ENCODE measurements at places on chromosomes 2 and 18.

DNA sequence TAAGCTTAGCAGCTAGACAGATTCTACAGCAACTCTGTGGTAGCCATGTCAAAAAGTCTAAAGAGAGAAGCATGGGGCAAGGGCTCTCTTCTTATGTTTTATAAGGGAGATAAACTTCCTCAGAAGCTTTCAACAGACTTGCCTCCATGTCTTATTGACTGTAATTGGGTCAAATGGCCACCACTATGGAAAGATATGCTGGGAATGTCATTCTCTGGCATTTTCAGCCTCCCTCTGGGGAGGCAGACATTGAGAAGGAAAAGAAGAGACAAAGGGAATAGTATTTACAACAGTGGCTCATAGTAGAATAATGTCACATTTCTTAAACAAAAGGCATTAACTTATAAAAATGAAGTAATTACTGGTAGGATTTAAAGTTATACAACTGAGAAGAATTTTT is 1964.5 kb upstream of the PIK3C3 start:
- no peak for DNase-seq

DNA sequence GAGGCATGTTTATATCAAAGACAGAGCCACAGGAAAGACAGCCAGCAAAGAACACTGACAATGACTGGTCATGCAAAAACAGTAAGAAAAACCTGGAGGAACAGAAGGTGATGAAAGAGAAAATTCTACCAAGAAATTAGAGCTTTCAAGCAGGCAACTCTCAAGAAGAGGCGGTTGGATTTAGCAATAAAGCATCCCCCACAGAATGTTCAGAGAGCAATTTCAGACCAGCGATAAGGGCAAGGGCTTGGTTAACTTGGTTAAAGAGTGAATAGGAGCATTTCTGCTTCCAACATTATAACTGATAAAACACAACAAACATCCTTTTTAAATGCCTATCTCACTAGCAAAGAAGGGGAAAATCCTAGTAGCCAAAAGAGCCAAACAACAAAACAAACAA is 68.0 kb upstream of the NCKAP5 start:
- no peak for DNase-seq

GRCh38 chr18:62952807-62953206 is 237.5 kb downstream of the PHLPP1 start:
- DNase-seq = no peak

GRCh38 chr2:241121008-241121407 is 18.9 kb upstream of the MTERF4 start:
- DNase-seq = no peak

DNA sequence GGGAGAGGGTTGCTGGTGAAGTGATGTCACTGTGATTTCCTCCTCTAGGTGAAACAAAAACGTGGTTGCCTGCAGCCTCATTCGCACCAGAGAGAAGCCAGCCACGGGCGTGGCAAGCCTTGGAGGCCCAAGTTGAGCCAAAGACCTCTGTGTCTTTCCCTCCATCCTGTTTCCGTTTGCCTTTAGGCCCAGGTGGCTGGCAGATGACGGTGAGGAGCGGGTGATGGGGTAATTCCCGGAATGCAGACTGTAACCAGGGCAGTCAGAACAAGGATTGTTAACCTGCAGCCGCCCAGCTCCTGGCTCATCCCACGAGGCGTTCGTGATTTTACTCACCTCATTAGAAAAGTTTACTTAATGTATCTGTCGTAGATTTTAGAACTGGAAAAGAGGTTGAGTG is 14.4 kb downstream of the CTIF start:
- DNase-seq = no peak

DNA sequence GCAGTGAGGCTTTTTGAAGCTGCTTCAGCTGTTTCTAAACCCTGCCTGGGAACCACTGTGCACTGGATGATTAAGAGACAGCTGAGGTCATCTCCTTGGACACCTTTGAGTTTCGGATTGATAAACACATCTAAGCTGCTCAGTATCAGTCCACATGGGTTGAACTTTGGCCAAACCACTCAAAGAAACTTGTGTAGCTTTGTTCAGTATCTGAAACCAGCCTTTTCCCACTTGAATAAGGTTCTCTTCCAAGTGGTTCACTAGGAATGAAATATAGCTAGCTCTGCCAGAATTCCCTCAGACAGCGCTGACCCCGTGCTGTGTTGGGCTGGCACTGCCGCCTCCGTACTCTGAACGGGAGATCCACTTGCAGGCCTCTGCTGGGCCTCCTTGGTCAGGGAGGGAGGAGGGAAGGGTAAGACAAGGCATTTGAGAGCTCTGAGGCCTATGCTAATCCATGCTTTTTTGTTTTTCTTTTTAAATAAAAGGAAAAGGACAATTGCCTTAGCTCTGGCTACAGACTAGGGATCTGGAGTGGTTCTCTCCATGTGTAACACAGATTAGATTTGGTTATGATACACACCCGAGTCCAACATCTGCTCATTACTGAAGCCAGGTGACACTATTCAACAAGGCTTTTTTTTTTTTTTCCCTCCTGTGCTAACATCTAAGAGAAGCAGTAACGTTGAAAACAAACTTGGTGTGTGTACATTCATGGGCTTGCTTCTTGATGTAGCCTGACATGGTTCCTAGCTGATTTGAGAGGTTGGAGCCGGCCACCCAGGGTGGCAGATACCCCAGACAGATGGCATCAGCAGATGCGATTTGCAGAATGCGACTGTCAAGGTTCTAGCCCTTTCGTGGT is 67.7 kb downstream of the NCK2 start:
- DNase-seq = no peak

- no peak for DNase-seq
Measured at GRCh38 chr2:197165020-197165419, 145.6 kb downstream of the ANKRD44 start.

DNA sequence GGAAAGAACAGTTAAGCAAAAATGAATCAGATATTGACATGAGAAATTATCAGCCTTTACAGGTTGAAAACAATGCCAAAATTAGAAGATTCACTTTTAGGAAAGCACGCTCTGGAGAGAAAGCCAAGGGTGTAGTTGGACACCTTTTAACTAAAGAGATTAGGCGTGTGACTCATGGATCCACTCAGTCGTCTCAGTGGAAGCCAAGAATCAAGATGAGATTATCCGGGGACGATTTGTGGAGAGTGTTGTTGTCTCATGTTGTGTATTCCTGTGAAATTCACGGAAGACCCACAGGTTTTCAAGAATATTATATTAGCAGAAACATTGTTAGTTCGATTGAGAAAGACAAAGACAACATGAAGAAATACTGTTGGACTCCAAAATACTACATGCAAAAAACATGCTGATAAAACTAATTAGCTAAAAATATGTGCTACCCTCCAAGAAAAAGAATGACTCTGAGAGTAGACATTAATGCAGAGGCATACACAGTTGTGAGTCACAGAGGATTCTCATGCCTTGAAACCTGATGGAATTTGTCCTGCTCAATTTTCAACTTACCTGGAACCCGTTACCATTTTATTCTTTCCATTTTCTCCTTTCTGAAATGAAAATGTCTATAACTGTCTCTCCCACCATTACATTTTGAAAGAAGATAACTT is 192.1 kb upstream of the RND3 start:
- no peak for DNase-seq

- DNase-seq = no peak
Measured at GRCh38 chr18:73384246-73384645, 516.5 kb upstream of the NETO1 start.

DNA sequence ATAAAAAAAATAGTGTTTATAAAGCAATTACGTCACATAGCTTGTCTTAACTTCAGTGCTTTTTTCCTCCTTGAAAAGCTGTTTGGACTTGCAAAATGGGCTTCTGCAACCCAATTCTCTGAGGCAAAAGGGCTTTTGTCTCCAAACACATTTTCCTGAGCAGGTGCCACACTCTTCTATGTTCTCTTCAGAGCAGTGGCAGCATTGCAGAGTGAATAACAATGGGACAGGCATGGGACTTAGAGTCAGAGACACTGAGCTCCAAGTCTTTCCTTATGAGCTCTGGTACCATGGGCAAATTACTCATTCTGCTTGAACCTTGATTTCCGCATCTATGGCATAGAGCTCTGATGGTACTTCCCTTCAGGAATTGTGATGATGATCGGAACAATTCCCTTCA is 149.0 kb downstream of the ARL6IP6 start:
- DNase-seq = no peak

GRCh38 chr2:9416962-9417316 is 6.4 kb downstream of the ITGB1BP1 start:
- no peak for DNase-seq

DNA sequence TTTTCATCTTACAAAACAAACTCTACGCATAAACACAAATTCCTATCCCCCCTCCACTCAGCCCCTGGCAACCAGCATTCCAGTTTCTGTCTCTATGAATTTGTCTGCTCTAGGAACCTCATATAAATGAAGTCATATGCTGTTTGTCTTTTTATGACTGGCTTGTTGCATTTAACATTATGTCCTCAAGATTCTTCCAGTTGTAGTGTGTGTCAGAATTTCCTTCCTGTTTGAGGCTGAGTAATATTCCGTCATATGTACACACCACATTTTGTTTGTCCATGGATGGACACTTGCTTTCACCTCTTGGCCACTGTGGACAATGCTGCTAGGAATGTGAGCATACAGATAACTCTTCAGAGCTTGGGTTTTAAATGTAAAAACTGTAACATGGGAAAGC is 272.1 kb downstream of the GBX2 start:
- no peak for DNase-seq

DNA sequence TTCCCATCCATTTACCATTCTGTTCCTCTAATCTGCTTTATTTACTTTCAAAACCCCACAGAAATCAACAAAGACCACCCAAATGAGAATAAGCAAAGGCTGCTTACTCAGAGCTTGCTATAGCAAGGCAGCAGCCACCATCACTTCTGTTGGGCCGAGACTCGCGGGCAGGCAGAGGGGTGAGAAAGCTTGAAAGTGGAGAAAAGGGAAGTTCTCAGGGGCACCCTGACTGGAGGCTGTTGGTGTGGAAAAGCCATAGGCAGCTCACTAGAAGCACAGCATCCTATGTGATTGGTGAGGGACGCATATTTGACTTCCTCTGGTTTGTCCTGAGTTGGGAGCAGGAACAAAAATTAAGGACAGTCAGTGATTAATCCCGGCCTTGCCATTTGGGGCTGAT is 269.7 kb upstream of the THSD7B start:
- no peak for DNase-seq

- DNase-seq = no peak
Measured at GRCh38 chr2:222835143-222835822, 25.6 kb upstream of the ACSL3 start.

DNA sequence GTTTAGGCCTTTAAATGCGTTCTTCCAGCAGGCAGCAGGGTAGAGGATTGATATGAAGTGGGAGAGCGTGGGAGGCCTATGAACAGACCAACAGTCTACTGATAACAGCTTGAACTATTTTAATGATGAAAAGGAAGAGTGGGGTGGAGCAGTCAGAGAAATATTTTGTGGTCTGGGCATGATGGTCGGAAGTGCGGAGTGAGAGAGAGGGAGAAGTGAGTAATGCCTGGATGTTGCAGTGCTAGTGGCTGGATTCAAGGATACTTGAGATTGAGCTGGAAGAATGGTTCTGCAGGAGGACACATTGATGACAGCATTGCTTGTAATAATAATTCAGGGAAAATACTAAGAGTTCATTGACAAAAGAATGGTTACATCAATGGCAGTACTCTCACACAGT is 151.0 kb upstream of the DAPL1 start:
- no peak for DNase-seq

DNA sequence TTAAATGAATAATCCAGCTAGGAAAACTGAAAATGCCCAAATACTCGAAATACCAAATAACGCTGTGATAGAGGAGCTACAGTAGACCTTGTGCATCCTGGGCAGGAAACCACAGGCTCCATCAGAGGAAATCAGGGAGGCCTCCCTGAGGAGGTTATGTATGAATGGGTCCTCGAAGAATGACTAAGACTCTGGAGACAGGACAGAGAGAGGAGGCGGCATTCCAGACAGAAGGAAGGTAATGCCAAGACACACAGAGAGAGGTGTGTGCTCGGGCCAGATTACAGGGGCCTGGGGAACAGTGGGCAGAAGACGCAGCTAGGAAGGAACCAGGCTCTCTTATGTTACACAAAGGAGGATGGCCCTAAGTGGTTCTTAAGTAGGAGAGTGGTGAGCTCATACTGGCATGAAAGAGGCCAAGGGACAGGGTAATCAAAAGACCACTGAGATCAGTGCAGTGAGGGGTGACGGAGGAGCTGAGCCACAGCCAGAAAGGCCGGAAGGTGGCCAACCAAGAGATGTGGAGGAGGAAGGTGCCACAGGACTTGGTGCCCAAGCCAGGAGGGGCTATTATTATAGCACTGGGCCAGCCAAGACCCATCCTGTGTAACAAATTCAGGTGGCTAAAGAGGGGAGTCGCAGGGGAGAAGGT is 9.9 kb downstream of the ST3GAL5 start:
- no peak for DNase-seq

DNA sequence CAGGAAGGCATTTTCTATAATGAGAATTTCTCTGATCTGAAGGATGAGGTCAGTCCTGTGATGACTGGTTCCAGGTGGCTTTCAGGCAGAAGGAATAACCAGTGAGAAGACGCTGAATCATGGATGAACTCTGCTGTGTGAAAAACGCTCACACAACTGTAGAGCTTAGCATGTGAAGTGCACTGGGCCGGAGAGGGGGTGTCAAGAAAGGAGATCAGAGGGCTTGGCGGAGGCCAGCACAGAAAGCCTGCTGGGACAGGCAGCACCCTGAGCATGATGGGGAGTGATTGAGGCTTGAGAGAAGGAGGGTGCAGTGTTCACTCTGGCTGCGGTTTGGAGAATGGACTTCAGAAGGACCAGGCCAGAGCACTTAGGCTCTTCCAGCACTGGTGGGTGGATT is 236.5 kb downstream of the TPGS2 start:
- no peak for DNase-seq

DNA sequence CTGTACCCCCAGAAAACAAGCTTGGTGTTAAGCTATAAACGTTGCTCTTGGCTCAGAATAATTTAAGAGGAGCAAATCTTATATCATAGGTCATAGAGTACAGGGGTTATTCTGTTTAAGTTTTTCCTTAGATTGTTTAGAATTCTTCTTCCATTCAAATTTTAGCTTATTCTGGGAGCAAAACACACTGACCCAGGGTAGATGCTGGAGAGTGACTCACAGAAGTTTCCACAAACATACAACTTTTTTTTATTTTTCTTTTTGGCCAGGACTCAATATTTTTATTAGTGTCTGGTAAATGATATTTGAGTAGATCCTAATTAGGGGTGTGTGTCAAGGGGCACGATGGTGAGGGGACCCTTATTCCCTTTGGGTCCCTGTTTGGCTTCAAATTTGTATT is 71.5 kb upstream of the PSME4 start:
- no peak for DNase-seq

DNA sequence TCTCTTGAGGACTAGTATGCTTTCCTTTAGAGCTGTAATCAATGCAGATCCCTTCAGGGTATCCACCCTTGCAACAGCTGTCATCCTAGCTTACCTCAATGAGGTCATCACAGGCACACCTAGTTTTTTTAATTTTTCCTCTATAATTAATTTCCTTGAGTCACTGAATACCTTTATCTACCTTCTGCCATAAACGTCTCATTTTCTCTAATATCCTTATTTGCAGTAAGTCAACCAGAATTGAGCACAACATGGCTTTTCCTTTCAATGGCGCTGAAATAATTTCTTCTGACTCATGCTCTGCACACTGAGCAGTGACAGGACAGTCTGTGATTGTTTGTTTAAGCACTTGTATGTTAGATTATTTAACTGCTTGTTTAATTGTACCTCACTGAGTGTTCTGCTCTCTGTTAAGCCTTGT is 49.4 kb downstream of the ETAA1 start:
- DNase-seq = no peak

- no peak for DNase-seq
Measured at GRCh38 chr2:43383533-43383932, 157.1 kb upstream of the ZFP36L2 start.

Data from stimulated activated CD4-positive, alpha-beta T cell treated with anti-CD3 and anti-CD28 coated beads, Interleukin-4, amount 100 ng/mL, for 1 hour (primary cell).